ENCODE measurements at places on chromosomes 2 and 18. TPM values are rescaled to one million over a fixed set of nuclear protein-coding genes. Genes with fewer than 3 reads are reported as not detected.

COX7A2L gene
- total RNA-seq: 60.8 TPM

FZD7 gene
- total RNA-seq: 24.3 TPM

SCYGR4 gene
- total RNA-seq: not detected

HOXD4 gene
- total RNA-seq: 9.8 TPM

VPS4B gene
- 58.3 TPM for total RNA-seq

DNA sequence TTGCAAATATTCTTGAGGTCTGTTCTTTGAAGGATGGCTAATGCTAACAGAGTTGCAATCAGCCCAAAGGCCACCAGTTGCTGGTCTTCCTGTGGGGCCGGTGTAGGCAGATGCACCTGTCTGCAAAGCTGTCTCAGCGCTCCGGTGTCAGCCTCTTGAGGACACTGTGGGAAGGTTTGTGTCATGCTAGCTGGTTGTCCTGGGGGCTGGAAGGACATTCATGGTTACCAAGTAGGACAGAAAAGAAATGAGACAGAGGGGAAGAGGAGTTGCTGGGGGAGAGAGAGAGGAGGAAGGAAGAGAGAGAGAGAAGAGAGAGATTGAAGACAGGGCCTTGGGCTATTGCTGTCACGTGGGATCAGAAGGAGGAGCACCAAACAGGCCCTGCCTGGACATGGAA lies 639.6 kb upstream of the HS6ST1 start:
- no peaks in the 10 kb centered on the region for H3K27me3 ChIP-seq
- no peaks in the 10 kb centered on the region for H3K36me3 ChIP-seq
- H3K4me3 ChIP-seq: no peak overlapping the region
- no peak overlapping the region for H3K27ac ChIP-seq

DNA sequence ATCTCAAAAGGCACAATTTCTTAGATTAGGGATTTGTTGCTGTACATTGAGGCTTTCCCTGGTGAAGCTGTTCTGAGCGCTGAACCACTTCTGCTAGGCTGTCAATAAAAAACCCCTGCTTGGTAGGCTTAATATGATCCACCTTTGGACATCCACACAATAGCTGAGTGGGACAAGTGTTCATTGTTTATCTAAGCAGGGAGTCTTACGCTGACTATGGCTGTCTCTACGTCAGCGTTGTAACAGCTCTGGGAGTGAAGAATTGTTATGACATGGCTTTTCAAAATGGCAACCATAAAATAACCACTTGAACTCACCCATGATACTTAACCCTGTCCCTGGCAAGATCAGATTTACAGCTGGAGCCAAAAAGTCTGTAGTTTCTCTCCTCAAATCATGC lies 111.5 kb upstream of the SULT1C3 start:
- no peaks in the 10 kb centered on the region for H3K36me3 ChIP-seq
- no peak overlapping the region for H3K4me3 ChIP-seq
- H3K4me1 ChIP-seq: no peaks in the 10 kb centered on the region
- no peak overlapping the region for H3K27ac ChIP-seq
- DNase-seq: no peak

- no peak overlapping the region for H3K27ac ChIP-seq
- H3K36me3 ChIP-seq: no peaks in the 10 kb centered on the region
- DNase-seq: no peak
These were observed 60.5 kb downstream of the UGP2 start for GRCh38 chr2:63902149-63902548.

DNA sequence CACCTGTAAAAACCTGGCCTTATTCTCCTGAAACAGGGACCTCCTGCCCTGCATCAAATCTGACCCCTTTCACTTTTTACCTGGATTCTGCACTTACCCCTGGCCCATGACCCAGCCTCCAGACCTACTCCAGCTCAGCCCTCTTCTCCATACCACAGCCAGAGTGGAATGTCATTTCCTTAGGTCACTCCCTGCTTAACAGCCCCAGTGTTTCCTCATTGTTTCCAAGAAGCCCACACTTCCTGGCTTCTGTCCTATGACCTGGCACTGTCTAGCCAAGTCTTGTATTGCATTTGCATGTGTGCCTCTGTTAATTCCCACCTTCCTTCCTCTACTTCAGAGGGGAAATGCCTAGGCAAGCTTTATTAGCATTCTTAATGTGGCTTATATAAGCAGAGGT lies 51.4 kb upstream of the TRIB2 start:
- no peaks in the 10 kb centered on the region for H3K27me3 ChIP-seq
- DNase-seq: no peak
- no peak overlapping the region for H3K4me3 ChIP-seq
- peaks cover 4% of the 10 kb centered on the region for H3K4me1 ChIP-seq
- H3K36me3 ChIP-seq: no peaks in the 10 kb centered on the region
- no peak overlapping the region for H3K27ac ChIP-seq

DNA sequence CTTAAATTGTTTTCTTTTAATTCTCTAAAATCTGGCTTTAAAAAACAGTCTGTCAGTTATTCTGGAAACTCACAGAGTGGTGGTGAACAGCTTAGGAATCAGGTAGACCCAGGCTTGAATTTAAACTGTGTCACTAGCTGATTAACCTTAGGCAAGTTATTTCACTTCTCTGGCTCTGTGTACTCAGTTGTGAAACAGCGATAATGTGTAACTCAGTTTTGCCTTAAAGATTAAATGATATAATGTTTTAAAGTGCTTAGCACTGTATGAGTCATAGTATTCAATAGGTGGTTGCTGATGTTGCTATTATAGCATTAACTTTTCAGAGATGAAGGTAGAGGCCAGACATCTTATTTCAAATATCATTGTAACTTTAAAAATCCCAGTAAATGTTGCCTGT lies 40.7 kb downstream of the PKP4 start:
- DNase-seq: no peak
- H3K4me1 ChIP-seq: peaks cover 2% of the 10 kb centered on the region
- no peaks in the 10 kb centered on the region for H3K36me3 ChIP-seq
- H3K4me3 ChIP-seq: no peak overlapping the region
- no peak overlapping the region for H3K27ac ChIP-seq
- H3K27me3 ChIP-seq: no peaks in the 10 kb centered on the region

DNA sequence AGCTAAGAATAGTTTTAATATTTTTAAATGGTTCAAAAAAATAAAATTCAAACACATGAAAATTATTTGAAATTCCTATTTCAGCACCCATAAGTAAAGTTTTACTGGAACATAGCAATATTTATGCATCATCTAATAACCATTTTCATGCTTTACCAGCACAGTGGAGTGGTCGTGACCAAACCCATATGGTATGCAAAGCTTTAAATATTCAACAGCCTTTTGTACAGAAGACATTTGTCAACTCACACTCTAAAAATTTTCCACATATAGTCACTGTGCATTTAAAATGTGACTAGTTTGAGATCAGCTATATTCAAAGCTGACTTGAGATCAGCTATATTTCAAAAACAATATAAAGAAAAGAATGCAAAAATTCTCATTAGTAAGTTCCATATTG lies 46.2 kb downstream of the PUM2 start:
- no peak overlapping the region for H3K27ac ChIP-seq
- H3K36me3 ChIP-seq: no peaks in the 10 kb centered on the region
- peaks cover 2% of the 10 kb centered on the region for H3K4me1 ChIP-seq
- H3K4me3 ChIP-seq: no peak overlapping the region
- H3K27me3 ChIP-seq: no peaks in the 10 kb centered on the region

DNA sequence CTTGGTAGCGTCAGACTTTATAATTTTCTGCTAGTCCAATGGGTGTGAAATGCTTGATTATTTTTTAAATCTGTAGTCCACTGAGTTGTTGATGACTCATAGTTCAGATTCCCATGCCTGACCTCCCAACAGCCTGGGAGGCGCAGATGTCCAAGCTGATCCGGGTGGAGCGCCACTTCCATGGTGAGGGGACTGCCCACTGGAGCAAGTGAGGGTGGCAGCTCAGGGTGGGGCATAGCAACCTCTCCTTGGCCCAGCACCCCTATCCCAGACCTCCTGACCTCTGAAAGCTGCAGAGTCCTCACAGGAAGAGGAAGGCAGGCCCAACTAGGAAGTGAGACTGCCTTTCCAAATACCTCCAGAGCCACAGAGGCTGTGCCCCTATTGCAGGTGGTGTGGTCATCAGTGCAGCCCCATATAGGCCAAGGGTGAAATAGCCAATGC lies 4.4 kb downstream of the MAL start:
- H3K4me3 ChIP-seq: no peak overlapping the region
- DNase-seq: no peak
- H3K4me1 ChIP-seq: no peaks in the 10 kb centered on the region
- H3K27ac ChIP-seq: no peak overlapping the region
- H3K36me3 ChIP-seq: no peaks in the 10 kb centered on the region

DNA sequence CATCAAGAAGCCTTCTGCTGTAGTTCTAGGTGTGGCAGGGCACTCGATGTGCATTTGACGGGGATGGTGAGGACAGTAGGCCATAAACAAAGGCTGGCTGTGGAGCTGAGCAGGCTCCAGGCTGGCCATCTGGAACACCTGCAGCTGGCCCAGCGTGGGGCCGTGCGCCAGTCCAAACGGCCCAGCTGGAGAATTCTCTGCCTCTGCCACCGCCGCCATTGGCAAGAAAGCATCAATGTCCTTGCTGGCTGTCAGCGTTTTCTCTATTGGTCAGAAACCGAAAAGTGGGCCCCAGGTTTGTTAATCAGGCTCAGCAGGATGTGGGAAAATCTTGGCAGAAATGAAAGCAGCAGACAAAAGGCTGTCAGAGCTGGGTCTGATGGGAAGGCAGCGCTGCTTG lies 24.0 kb upstream of the CTIF start:
- H3K27me3 ChIP-seq: no peaks in the 10 kb centered on the region
- H3K4me1 ChIP-seq: no peaks in the 10 kb centered on the region
- H3K36me3 ChIP-seq: no peaks in the 10 kb centered on the region
- H3K4me3 ChIP-seq: no peak overlapping the region
- no peak for DNase-seq

DNA sequence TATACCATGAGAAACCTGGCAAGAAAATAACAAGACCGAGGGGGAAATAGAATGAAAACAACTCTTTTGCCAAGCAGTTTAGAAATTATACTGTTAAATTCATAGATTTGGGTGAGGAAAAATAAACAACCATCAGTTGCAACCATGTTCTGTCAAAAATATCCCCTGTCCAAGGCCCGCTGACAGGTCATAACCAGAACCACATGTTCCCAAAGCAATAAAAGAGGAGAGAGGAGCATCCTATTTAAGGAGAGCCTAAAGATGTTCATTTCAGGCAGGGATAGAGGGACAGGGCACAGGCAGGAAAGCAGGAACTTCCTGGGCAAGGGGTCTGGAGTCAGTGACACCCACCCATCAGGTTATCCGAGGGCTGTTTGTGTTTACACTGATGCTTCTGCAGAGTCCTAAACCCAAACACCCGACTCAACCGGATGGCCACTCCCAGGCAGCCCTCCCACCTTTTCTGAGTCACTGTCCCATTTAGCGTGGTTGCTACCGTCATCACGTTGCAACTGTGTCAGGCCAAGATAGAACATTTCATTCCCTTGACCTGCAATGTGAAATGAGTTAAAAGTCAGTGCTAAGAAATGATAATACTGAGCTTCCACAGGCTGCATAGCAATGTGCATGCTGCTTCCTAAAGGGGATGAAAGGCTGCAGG lies 468.3 kb upstream of the RAB12 start:
- peaks cover 2% of the 10 kb centered on the region for H3K4me1 ChIP-seq
- H3K4me3 ChIP-seq: no peak overlapping the region
- no peak overlapping the region for H3K27ac ChIP-seq
- H3K36me3 ChIP-seq: no peaks in the 10 kb centered on the region
- DNase-seq: no peak

- no peaks in the 10 kb centered on the region for H3K4me1 ChIP-seq
These were observed 86.8 kb upstream of the GULP1 start for GRCh38 chr2:188204824-188205223.

- H3K27me3 ChIP-seq: no peaks in the 10 kb centered on the region
- DNase-seq: peak; percentile 73
- H3K27ac ChIP-seq: peak overlapping the region; percentile 42
- H3K36me3 ChIP-seq: no peaks in the 10 kb centered on the region
- no peak overlapping the region for H3K4me3 ChIP-seq
These were observed 110.7 kb downstream of the NFATC1 start for GRCh38 chr18:79506191-79507075.

DNA sequence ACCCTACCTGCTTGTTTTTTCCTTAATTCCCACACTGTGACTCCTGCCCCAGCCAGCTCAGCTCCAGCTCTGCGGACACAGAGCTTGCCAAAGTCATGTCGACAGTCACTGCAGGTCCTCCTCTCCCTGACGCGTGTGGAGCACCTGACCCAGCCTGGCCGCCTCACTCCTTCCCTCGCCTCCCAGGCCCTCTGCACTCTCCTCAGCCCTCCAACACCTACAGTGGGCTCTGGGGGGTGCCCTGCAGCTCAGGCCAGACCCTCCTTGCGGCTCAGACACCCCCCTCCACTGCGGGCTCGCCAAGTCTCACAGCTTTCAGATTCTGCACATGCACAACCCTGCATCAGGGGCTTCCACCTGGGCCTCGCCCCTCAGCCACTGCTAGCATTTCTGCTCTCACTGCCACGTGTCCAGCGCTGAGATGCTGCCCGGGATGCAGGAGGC lies 68.3 kb downstream of the NDUFA10 start:
- no peaks in the 10 kb centered on the region for H3K27me3 ChIP-seq
- H3K27ac ChIP-seq: no peak overlapping the region
- H3K4me1 ChIP-seq: peaks cover 1% of the 10 kb centered on the region

DNA sequence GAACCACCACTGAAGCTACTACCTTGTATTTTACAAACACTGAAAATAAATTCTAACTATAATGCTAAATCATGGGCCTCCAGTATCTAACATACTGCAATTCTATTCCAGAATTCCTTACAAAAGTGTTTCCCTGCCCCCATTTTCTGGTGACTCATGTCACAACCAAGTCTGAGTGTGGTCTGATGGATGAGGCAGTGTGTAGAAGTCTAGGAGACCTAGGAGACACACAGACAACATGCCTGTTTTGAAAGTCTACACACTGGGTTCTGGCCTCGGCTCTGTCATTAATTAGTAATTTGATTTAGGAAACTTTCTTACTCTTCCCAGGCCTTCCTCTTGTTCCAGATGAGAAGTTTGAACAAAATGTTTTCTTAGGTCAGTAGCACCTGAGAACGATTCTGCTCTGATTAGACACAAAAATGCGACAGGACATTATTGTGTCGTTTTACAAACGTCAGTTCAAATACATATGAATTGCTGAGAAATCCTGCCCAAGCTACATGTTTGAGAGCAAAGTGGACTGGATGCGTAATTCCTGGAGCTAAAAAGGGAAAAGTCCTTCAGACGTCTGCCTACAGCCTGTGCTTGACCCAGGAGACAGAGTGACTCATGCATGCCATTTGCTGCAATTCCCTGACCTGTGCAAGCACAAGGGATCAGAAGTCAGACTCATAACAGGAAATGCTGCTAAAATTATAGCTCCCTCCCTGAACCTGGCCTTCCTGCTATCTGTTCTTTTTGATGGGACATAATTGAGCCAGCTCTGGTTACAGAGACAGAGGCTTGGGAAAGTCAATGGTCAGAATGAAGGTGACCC lies 494.4 kb downstream of the SOX11 start:
- no peaks in the 10 kb centered on the region for H3K36me3 ChIP-seq
- peak overlapping the region; percentile 27 for H3K27ac ChIP-seq
- H3K4me3 ChIP-seq: no peak overlapping the region
- H3K4me1 ChIP-seq: no peaks in the 10 kb centered on the region
- peak; percentile 65 for DNase-seq
